ENCODE measurements at places on chromosomes 11 and 22.

DNA sequence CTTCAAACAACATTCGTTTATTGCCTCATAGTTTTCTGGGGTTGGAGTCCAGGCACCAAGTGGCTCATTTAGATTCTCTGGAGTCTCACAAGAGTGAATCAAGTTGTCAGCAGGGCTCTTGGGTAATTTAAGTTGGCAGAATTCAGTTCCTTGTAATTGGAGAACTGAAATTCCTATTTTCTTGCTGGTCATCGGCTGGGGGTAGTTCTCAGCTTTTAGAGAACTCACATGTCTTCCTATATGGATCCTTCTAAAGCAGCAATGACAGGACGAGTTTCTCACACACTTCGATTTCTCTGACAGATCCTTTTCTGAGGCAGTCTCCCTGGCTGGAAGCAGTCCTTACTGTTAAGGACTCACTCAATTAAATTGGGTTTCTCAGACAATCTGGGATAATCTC lies 17.3 kb upstream of the OOSP4B start:
- DNase-seq, result no peak

DNA sequence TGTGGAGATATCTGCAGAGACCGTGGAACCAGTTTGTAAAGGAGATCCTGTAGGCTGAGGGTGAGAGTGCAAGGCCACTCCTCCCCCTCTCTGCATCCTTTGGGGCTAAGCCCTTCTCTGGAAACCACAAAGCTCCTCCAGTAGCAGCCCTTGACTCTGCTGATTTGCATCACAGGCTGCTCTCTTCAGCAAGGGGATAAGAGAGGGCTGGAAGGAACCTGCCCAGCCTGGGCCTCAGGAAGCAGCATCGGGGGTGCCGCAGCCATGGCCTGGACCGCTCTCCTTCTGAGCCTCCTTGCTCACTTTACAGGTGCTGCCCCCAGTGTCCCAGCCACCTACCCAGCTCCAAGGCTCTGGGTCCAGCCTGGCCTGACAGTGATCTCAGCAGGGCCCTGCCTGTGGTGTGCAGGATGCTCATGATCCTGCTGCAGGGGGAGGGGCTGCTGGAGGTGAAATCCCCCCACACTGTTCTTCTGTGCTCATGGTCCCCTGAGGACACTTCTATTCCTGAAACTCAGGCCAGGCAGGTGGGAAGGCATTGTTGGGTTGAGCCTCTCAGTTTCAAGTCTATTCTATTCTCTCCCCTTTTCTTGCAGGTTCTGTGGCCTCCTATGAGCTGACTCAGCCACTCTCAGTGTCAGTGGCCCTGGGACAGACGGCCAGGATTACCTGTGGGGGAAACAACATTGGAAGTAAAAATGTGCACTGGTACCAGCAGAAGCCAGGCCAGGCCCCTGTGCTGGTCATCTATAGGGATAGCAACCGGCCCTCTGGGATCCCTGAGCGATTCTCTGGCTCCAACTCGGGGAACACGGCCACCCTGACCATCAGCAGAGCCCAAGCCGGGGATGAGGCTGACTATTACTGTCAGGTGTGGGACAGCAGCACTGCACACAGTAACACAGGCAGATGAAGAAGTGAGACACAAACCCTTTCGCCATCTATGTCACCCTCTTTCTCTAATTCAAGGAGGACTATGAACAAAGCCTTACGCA lies 68.5 kb upstream of the IGLL5 start:
- DNase-seq, result peak; percentile 94

DNA sequence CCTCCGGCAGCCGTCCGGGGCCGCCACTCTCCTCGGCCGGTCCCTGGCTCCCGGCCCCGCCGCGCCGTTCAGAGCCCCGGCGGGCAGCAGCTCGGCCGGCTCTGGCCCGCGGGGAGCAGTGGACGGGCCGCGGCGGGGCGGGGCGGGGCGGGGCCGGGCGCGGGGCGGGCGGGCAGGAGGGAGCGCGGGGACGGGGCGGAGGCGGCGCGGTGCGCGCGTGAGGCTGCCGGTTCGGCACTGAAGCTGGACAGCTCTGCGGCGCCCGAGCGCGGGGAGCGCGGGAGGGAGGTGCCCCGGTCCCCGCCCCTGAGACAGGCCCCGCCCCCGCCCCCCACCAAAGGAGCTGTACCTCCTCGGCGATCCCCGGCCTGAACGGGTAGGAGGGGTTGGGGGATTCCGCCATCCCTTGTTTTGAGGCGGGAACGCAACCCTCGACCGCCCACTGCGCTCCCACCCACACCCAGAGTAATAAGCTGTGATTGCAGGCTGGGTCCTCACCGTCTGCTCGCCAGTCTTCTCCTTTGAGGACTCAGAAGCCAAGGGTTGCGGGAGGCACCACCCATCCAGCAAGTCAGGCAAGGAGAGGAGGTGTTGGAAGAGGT lies at the start of gene DRD2:
Gene DRD2 (minus strand): TSS at position 239 of the 602 bp plus-strand sequence. CDS start 50,747 bp downstream, outside the sequence.
- DNase-seq, result no peak

- DNase-seq, result no peak
These were observed 119.4 kb downstream of the TTC28 start for GRCh38 chr22:28560046-28560742.

DNA sequence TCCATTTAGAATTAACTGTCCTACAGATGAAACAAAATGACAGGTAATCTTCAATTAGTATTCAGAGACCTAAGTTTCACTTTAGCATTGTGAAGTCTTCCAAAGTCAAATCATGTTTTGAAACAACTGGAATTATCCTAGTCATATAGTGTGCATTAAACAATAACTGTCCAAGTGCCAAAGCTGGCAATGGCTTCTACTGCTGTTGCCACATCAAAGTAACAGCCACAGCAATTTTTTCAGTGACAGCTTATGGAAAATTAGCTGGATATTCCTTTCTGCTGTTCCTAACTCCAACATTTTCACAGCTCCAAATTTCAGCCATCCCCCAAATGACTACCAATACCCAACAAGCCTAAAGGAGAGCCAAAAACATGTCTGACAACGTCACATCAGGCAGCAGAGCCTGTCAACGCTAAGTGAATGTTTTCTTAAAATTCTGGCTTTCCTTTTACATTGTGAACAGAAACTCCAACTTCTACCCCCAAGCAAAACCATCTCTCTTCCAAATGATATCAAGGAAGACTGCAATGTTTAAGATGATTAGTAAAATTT lies 45.3 kb upstream of the CCDC34 start:
- no peak for DNase-seq

- DNase-seq, result no peak
These were observed 925.1 kb upstream of the TENM4 start for GRCh38 chr11:80365980-80366379.

- no peak for DNase-seq
These were observed 277.2 kb upstream of the PLET1 start for GRCh38 chr11:112537846-112538330.

- no peak for DNase-seq
These were observed 113.0 kb upstream of the CLMP start for GRCh38 chr11:123308077-123308476.

DNA sequence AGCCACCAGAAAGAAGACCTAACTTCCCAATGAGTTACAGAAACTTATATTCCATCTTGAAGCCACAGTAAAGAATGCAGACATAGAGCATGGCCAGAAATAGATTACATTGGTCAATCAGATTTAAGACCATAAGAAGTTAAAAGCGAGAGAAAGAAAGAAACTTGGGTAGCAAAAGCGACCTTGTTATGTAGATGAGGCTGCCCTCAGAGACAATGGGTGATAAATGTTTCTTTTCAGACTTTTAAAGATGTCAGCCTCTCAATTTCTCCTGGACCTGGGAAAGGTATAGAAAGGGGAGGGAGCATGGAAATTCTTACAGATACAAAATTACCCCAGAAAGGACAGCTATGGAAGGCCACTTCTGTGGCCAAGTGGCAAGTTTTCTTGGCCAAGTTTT lies 732.6 kb upstream of the LUZP2 start:
- DNase-seq, result no peak

GRCh38 chr11:1533342-1533725 lies 38.7 kb downstream of the DUSP8 start:
- DNase-seq, result no peak

GRCh38 chr22:41927813-41928212 lies 1.2 kb upstream of the TNFRSF13C start:
- no peak for DNase-seq

DNA sequence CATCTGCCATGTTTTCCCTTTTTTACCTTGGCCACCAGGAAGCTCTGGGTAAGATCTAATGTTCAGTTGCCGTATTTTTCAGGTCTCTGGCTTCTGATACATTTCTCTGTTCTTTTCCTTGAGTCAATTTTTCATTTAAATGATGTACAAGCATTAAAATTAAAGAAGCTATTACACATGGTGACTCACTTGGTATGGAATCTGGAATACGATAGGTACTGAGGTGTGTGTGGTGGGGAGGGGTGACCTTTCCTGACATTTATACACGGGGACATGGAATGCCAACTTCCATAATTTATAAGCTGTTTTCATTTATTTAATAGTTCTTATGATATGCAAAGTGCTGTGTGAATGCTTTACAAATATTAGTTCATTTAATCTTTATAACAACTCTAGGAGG lies 47.8 kb upstream of the ALX4 start:
- no peak for DNase-seq
